ENCODE measurements at places on chromosomes 12 and 14.

DNA sequence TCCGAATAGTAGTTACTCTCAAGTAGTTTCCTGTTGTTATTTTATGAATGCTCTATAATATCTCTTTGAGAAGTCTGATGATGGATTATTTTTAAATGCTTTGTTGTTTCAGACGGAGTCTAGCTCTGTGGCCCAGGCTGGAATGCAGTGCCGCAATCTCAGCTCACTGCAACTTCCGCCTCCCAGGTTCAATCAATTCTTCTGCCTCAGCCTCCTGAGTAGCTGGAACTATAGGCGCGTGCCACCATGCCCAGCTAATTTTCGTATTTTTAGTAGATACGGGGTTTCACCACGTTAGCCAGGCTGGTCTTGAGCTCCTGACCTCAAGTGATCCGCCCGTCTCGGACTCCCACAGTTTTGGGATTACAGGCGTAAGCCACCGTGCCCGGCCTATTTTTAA is 1.4 kb upstream of the OS9 start:
- no peak for DNase-seq

DNA sequence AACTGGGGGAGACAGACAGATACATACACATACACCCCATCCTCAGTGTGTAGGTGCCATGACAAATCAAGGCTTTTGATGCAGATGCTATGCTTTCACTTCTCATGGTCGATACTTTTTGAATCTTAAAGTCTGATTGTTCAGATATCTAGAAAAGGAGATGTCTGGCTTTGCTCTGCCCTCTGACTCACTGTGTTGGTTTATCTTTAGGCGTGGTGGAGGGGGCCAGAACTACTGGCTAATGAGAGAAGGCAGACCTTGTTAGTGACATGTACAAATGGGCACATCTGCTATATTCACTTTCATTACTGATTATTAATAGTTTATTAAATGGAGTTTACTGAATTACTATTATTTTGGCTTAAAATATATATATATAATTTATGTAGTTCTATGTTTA is 444.3 kb upstream of the RGS6 start:
- no peak for DNase-seq

GRCh38 chr14:32908196-32909084 is 30.2 kb upstream of the NPAS3 start:
- DNase-seq, result no peak

DNA sequence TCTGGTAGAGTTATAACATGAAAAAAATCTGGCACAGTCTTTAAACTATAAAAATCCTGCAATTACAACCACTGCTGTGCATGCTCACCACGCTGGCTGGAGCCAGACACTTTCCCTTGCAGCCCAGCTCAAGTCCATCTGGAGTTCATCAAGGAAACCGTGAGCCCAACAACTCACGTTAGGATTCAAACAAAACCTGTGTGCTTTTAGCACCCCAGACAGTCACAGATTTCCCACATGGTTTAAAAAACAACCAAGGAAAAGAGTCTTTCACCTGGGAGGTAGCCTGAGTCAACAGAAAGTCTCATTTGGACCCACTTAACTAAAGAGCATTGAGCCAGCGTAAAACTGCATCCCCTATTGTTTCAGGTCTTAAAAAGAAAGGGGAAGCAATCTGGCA is 4.7 kb downstream of the LRIG3 start:
- DNase-seq, result no peak

GRCh38 chr14:85528897-85529631 is 880 bp upstream of the FLRT2 start:
- no peak for DNase-seq

- peak; percentile 46 for DNase-seq
These were observed 3.3 kb downstream of the PPP1R3E start for GRCh38 chr14:23299211-23299957.

DNA sequence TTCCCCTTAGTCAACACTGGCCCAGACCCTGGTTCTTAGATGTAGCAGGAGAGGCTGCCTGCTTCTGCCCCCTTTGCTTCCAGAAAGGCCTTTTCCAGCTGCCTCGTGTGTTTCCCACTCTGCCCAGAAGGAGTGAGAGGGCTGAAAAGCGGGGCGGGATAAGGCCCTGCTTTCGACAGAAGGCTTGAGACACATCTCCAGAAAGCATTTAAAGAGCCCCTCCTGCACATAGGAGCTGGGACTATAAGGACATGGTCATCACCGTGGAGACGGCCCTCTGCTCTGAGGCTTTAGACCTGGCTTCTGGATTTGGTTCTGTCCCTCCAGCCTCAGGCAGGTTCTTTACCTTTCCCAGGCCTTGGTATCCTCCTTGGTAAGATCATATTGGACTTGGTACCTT is 11.9 kb downstream of the CALM1 start:
- DNase-seq, result no peak

- peak; percentile 61 for DNase-seq
These were observed 8.2 kb upstream of the BATF start for GRCh38 chr14:75513911-75514672.

DNA sequence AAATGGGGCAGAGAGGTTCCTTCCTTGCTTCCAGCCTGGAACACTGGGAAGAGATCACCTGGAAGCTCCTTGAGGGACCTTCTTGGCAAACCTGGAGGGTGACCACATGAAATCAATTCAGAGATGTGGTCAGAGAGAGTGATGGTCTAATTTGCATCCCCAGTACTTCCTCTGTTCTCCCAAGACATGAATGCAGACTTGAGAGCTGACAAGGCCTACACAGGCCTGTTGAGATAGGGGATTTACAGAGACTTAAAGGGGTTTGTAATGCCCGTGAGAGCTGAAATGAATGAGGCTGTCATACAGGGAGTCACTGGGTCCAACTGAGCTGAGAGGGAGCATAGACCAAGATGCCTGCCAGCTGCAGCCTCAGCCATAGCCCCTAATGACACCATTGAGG is 45.1 kb downstream of the TMX1 start:
- DNase-seq, result no peak

DNA sequence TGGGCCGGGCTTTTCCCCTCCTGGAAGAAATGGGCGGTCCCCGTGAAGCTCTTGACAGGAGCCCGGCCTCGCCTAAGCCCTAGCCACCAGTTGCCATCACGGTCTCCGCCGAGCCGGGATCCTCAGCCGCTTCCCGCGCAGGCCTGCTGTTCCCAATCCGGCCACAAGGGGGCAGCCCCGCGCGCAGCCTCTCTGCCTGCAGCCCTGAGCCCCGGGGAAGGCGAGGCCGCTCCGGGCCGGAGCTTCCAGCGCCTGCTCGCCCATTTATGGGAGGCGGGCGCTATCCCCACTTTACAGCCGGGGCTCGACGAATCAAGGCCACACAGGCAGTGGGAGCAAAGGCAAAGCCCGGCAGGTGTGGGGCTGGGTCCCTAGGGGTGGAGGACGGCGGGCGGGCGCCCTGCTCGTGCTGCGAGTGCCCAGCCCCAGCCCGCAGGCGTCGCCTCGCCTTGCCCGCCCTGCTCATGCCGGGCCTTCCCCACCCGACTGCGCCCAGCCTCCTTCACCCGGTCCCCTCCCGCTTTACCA is 61.5 kb downstream of the LGMN start:
- peak; percentile 61 for DNase-seq

DNA sequence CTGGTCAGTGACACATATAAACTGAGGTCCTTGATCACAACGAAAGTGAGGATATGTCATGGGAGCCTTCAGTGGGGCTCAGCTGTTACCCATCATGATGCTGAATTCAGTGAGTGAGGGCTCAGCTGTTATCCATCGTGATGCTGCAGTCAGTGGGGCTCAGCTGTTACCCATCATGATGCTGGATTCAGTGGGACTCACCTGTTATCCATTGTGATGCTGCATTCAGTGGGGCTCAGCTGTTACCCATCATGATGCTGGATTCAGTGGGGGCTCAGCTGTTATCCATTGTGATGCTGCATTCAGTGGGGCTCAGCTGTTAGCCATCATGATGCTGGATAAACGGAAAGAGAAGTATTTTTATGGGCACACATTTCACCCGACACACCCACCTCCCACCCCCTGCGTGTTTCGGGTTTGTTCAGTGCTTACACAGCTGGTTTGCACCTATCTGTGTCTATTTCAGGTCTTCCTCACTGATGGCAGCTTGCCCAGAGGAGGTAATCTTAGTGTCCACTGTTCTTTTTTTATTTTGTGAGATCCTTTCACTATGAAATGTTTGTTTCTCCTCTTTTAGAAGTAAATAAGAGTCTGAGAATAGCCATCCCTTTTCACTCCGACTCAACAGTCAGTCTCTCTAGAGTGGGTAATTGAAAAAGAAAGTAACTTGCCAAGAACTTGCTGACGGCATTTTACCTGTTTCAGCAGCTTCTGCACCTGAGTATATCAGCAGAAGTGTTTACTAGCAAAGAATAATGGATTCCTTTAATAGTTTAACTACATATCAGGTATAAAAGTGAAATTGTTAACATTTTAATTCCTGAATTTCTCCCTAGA is 183.0 kb downstream of the ERC1 start:
- no peak for DNase-seq

DNA sequence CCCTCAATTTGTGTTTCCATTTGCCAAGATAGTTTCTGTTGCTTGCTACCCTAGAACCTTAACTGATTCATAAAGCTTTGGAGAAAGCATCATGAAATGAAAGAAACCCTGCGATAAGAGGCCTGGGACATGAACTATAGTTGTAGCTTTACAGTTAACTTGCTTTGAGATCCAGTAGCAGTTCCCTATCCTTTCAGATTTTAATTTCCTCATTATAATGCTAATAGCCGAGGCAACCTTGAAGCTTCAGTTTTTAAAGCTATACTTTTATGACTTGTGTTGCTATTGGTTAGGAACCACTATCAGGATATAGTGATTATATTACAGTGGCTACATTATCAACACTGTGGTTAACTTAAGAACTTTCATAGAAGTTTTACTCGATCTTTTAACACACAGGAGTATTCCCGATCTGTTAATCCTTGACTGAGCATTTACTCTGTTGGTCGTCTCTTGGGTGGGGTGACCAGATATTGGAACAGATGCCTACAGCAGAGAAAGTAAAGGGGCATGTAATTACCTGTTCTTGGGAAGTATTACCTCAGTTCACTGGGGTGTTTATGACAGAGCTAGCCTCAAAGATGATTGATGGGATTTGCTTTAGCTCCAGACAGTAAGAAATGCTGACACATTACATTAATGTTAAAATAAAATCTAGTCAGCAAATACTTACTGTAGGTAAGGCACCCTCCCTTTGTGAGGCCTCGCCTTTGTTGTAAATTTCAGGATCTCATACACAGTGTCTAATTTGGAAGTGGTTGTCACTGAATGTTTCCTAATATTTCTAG is 86.2 kb upstream of the CSRP2 start:
- no peak for DNase-seq

DNA sequence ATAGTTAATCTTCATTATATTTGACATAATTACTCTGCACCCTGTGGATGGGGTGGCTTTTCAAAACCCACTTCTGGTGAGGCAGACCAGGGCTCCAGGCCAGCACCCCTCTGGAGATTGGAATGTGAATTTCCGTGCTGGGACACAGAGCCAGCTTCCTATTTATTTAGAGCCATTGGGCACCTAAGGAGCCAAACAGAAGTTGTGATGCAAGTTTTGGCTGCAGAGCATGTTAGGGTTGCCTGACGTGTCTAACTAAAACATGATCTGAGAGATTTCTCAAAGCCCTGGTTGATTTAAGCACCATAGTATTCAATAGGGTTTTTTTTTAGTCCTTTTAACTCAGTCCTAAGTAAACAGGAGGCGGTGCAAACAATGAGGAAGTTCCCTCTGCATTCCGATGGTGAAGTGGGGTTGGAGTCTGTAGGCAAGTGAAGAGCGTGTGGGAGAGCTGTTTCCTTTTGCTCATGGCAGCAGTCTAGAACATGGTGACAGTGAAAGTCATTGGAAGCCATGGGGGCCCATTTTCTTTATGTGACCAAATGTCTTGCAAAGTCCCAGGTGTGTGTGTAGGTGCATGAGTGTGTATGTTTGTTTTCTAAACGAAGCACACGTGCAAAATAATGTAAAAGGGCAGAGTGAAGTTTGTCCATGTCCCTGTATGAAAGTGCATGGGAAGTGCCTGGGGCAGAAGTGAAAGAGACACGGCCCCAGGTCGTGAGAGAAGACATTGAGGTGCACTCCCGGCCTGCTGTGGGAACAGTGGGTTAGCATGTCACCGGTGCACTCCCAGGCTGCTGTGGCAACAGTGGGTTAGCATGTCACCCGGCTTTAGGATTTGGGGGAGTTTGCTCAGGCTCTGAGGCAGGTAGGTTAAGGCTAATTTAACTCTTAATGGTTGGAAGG is 117.7 kb downstream of the PRKCH start:
- peak; percentile 23 for DNase-seq

- DNase-seq, result no peak
These were observed 645 bp downstream of the JDP2 start for GRCh38 chr14:75428230-75429104.

- DNase-seq, result peak; percentile 79
These were observed 846.7 kb downstream of the TMEM121 start for GRCh38 chr14:106372870-106373652.

DNA sequence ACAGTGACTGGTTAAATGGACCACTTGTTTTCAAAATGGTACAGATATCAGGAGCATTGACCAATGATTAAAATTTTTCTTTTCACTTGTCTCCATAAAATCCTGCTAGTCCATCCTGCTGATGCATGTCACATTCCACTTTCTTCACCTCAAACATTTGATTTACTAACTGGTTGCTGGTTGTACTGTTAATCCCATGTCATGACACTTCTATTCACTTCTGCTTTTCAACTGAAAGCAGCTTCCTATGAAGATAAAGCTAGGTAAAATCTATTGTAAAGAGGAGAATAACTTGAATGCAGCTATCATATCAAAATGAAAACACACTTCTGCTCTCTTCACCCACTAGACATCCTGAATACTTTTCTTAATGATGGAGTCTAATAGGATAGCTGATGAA is 149.6 kb upstream of the OTX2 start:
- DNase-seq, result no peak

GRCh38 chr12:128942960-128943477 is 89.7 kb downstream of the GLT1D1 start:
- DNase-seq, result no peak

- no peak for DNase-seq
These were observed 43.0 kb upstream of the CCND2 start for GRCh38 chr12:4230526-4230925.

DNA sequence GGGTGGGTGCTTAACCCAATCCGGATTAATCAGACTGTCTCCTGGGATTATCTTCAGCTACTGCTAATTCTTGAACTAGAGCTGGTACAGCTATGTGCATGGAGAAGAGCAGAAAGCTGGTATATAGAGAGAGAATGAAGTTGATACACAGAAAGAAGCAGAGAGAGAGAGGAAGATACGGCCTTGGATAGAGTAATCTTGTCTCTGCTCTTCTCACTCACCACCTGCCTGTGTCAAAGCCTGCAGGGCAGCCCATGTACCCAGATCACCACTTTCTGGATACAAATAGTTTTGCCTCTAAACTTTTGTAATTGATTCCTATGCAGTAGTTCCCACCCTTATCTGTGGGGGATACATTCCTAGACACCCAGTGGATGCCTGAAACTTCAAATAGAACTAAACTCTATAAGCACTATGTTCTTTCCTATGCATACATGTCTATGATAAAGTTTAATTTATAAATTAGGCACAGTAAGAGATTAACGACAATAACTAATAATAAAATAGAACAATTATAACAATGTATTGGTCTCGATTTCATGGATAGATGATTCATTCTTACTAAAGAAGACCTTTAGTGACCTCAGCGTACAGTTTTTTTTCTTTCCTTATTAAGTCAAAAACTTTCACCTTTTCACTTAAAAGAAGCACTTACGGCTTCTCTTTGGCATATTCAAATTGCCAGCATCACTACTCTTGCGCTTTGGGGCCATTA is 45.5 kb downstream of the YEATS4 start:
- no peak for DNase-seq

GRCh38 chr12:77116277-77116676 is 50.9 kb upstream of the E2F7 start:
- DNase-seq, result no peak

GRCh38 chr12:15982071-15982470 is 70.9 kb downstream of the DERA start:
- DNase-seq, result no peak

Data from CD4-positive, alpha-beta T cell treated with Interleukin-1 beta for 1 hour (primary cell).